Stomach (tissue), 19 donors: ENCODE measurements at places on chromosomes 1 and 21. TPM values are rescaled to one million over a fixed set of nuclear protein-coding genes. Genes with fewer than 3 reads are reported as not detected.

SLAMF6 gene
- total RNA-seq: 2.8 TPM

IL20 gene
- total RNA-seq: not detected

TSPAN2 gene
- total RNA-seq: 2.6 TPM

ZNF684 gene
- total RNA-seq: 5.8 TPM

GRCh38 chr1:55690366-55690765 lies 475.2 kb upstream of the USP24 start:
- no peak overlapping the region for H3K4me3 ChIP-seq
- DNase-seq: no peak
- no peak overlapping the region for H3K27ac ChIP-seq
- H3K4me1 ChIP-seq: peaks cover 5% of the 10 kb centered on the region
- no peaks in the 10 kb centered on the region for H3K27me3 ChIP-seq

GRCh38 chr21:40054403-40054802 lies 187.2 kb downstream of the PCP4 start:
- H3K27ac ChIP-seq: peak overlapping the region; percentile 27
- no peaks in the 10 kb centered on the region for H3K36me3 ChIP-seq

- no peaks in the 10 kb centered on the region for H3K36me3 ChIP-seq
- H3K27me3 ChIP-seq: no peaks in the 10 kb centered on the region
- DNase-seq: no peak
These were observed 7.5 kb downstream of the DYRK1A start for GRCh38 chr21:37374027-37374426.

DNA sequence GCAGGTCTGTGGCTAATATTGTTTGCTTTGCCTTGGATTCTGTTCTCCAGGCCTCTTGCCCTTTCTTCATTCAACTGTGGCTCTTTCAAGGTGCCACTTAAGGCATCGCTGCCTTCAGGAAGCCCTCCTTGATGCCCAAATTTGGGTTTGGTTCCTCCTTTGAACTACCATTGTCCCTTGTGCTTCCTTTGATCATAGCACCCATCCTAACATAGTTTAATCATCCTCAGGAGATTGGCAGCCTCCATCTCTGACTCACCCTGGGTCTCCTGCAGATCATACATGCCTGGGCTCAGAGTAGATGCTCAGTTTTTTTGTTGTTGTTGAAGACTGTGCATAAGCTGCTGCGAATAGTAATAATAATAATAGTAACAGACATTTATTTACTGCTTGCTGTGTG lies 54.4 kb upstream of the ACOT11 start:
- peaks cover 2% of the 10 kb centered on the region for H3K27me3 ChIP-seq
- peaks cover 17% of the 10 kb centered on the region for H3K4me1 ChIP-seq
- H3K4me3 ChIP-seq: no peak overlapping the region
- H3K36me3 ChIP-seq: no peaks in the 10 kb centered on the region

DNA sequence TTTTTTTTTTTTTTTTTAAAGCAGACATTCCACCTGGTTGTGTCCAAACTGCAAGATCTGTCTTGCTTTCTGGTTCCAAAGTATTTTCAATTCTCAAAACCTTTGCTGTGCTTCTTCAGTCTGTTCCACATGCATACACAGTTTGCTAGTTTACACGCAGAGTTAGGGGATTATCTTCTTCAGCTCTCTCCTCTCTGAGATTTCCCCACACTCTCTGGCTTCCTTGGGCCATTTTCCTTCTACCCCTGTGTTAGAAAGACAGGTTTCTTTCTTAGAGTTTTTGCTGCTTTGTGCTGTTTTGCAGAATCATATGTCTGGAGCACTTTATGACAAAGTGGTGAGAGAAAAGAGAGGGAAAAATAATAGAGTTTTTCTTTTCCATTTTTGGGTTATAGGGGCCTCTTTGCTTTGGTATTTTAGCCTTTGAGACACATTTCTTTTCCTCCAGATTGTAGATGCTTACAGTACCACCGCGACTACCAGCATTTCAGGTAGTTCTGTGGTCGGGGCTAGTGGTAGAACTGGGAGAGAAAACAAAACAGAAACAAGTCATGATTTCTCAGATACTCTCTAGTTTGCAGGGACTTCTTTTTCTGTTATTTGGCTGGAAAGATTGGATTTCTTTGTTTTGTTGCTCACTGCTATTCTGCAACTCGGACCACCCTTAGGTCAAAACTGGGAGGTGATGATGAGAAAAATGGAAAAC lies 66.3 kb downstream of the RABGAP1L start:
- H3K27me3 ChIP-seq: no peaks in the 10 kb centered on the region
- no peak for DNase-seq
- no peak overlapping the region for H3K4me3 ChIP-seq

- H3K36me3 ChIP-seq: no peaks in the 10 kb centered on the region
- no peak overlapping the region for H3K4me3 ChIP-seq
- no peaks in the 10 kb centered on the region for H3K27me3 ChIP-seq
These were observed 9.9 kb downstream of the CD160 start for GRCh38 chr1:145729196-145729595.
